ENCODE measurements at places on chromosomes 12 and 14.

- peak; percentile 58 for DNase-seq
These were observed 426.5 kb upstream of the OR4E1 start for GRCh38 chr14:22099942-22100763.

DNA sequence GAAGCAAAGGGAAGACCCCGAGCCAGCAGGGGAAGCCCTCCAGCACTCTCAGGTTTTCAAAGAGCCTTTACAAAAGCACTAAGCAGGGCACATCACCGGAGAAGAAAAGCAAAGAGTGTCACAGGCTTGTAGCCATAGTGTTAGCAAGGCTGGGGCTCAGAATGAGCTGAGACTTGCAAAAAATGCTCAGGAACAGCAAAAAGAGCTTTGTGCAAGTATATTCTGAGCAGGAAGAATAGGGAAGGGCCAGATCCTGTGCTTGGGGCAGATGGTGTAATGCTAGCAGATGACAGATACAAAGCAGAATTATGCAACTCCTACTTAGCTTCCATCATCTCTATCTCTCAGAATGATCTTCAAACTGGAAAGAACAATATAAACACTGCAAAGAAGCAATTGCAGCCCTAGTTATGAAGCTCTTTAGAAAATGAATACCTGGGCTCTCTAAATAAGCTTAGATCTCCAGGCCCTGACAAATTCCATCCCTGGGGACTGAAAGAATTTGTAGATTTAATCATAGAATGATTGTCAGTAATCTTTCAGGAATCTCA, 23.7 kb upstream of the PARP11 start:
- no peak for DNase-seq

- no peak for DNase-seq
These were observed 4.7 kb upstream of the C1R start for GRCh38 chr12:7096979-7097378.

- DNase-seq = no peak
These were observed 63.7 kb downstream of the TMEM117 start for GRCh38 chr12:43899574-43899973.

DNA sequence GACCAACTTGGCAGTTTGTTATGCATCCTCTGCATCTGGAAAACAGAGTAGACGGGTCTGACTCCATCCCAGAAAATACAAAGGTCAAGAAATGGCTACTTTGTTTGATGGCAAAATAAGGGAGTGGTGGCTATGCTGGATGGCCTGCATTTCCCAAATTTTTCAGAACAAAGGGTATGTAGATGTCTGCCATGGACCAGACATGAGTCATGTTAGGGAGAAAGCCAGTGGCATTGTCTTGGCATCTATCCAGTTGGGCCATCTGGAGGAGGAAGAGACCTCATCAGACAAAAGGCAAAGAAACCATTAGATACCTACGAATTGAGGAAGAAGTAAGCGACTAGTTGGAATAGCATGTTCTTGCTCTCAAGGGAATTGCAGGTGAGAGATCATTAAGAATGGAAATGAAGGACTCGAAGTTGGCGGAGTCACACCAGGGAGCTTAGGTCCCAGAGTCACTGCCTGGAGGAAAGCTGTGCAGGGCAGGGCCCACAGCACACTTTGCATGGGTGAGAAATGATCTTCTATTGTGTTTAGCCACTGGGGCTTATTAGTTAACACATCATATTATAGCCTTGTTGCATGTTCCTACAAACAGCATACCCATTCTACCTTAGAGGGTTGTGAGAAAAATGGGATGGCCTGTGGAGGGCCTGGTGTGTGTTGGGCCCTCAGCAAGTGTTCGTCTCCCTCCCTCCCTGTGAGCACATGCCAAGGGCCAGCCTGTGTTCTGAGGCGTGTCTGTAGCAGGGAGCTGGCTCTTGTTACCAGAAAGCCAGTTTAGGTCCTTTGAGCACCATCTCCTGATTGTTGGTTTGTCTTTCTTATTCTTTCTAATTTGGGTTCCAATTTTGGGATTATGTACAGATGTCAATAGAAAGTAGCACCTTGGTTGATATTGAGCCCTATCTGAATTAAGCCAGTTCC, 119.4 kb downstream of the KTN1 start:
- no peak for DNase-seq

- peak; percentile 75 for DNase-seq
These were observed 1.2 kb upstream of the RAN start for GRCh38 chr12:130870442-130871285.

DNA sequence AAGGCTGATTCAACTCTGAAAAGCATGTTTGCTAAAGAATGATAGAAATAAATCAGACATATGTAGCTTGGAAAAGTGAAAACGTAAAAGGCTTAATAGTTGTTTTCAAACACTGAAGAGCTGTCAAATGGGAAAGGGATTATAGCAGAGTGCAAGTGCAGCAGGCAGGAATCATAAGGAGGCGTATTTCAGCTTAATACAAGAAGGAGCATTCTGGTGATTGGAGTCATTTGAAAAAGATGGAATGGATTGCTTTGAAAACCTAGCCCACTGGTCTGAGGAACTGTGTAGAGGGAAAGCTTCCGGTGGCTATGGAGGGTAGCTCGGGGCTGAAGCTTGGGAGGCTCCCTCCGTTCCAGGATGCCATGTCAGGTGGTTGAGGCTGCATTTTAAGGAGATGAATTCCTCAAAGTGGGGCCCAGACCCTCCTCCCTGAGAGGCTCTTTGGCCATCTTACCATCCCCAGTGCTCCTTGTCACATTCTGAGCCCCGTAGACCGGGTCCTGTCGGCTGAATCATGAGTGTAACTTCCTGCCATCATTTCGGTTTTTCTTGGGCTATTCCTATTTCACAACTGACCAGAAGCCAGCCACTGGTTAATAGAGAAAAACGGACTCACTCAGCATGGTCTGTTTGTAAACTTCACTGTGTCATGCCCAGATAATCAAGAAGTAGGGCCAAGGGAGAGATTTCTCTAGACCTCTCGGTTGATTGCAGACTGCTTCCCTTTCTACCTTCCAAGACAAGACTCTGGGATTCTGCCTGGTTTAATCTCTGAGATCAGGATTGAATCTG, 6.5 kb downstream of the WNT5B start:
- no peak for DNase-seq

- no peak for DNase-seq
These were observed 57.7 kb downstream of the ADGRD1 start for GRCh38 chr12:131011165-131012079.

DNA sequence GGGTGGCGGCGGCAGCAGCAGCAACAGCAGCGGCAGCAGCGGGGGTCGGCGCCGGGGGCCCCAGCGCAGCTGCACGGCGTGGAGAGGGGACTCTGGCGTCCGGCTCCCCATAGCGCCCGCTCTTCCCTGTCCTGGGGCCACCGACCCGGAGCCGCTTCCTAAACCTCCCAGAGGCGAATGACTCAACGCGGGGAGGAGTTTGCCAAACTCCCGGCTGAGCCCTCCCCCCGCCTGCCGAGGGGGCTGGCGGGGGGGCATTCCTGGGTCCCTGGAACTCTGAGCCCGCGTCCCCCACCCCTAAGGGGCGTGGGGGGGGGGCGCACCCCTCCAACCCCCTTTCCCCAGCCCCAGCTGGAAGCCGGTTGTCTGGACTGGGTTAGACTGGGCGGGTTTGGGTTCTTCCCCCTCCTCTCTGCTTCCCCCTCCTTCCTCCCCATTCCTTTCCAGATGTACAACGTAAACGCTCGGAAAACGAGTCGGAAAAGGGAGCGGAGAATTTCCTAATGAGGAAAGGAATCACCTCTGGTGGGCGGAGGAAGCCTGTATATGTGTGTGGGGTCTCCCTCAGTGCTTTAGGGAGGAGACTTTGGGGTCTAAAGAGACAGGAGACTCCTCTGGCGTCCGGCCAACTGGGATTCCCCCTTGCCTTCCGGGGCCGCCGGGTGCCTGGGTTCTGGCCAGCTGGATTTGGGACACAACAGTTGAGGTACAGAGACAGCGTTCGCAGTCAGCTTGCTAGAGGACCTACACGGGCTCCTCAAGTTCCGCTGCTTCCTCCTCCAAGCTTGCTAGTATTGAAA, at the start of gene ITGA5:
Gene ITGA5, minus strand, starts transcription at position 179 of the 800 bp plus-strand sequence. Its CDS starts 68 bp downstream, at position 111.
- no peak for DNase-seq

DNA sequence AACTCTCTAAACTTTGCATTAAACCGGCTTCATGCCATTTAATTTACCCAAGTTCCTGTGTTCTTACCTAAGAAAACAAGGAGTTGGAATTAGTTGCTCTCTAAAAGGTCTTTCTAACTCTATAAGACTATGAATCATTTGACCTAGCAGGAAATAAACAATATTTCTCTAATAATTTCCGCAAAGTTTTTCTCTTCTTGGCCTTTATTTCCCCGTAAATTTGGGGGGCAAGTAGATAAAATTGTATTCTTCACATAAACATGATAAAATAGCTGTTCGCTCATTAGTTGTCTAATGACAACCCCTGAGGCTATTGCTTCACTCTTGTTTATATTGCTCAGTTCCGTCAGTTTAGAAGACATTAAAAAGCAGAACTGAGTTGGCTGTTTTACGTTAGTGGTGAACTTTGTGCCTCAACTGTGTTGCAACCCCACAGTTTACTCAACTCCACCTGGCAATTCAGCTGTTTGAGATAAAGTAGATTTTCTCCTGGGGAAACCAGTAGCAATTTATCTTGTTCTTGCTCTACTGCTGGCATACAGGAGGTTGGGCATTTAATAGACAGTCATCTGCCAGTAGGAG, 74.7 kb downstream of the BTG1 start:
- no peak for DNase-seq

DNA sequence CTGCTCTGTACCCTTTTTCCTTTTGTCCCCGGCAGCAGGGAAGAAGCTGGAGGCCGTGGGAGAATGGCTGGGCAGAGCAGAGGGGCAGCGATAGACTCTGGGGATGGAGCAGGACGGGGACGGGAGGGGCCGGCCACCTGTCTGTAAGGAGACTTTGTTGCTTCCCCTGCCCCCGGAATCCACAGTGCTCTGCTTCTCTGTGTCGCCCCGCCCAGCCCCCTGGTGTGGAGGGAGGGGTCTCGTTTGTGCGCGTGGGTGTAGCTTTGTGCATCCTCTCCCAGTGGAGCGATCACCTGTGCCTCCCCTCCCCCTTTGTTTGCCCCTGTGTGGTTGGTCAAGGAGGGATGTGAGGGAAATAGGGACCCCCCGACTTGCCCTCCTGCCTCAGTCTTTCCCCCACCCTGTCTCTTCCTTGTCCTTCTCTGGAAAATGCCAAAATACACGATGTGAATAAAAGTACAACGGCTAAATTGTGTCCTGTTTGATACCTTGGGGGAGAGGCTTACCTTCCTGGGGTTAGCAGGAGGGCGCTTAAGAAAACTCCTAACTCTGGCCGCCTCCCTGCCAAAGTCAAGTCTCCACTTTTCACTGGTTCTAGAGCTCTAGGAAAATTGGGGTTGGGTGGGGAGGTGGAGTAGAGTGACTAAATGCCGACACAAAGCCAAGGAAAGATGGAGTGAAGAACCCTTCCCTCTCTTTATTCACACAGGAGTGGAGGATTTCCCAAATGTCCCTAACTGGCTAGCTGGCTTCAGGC, 990 bp upstream of the TPI1 start:
- no peak for DNase-seq

GRCh38 chr14:104509673-104510072, 69.9 kb upstream of the C14orf180 start:
- DNase-seq = no peak

DNA sequence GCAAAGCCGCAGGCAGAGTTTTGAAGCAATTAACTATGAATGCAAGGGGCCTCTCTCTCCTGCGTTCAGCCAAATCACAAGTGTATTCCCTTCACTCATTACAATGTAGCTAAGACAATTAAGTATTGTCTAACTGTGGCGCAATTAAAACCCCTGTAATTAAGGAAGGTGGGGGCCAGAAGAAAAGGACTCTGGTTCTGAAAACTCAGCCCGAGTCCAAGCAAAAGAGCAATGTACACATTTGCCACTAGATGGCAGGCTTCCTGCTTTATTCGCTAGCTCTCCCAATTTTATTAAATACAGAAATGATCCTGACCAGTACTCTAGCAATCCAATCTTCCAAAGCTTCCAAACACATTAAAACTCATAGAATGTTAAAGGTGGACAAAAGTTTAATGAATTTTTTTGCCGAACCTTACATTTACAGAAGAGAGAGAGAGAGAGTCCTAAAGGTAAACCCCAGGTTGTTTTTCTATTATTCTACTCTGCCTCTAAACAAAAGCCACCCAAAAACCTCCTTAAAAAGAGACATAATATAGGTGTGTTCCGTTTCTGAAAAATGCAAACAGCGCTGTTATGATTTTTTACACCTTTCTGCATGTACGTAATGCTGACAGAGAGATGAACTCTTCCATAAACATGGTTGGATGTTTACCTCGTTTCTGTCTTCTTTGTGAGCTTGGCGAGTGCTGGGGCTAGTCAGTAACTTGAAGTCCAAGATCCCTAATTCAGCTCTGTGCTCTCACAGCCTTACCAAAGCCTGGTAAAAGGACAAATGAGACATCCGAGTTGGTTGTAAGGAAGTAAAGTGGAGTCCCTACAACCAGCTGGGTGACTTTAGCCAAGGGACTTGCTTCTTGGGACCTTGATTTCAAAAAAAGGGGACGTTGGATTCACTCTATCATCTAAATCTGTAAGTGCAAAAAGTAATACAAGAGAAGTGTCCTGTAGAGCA, 50.9 kb upstream of the VASH1 start:
- no peak for DNase-seq

- DNase-seq = no peak
These were observed 1236.5 kb downstream of the SLC16A7 start for GRCh38 chr12:60832290-60832689.

DNA sequence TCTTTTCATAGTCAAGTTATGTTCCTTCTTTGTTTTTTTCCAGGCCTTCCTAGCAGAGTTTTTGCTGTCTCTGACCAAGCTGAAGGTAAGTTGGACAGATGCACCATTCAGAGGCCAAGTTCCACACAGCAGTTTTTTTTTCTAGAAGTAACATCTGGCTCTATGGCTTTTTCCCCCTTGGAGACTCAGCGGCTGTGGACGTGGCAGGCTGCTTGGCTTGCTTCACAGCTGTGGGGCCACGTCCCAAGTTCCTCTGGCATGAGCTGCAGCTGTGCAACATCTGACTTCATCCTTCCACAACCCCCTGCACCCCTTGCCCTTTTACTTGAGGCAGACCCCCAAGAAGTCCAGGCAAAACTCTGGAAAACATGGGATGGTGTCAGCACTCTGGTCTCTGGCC, 24.2 kb upstream of the RHOJ start:
- no peak for DNase-seq

DNA sequence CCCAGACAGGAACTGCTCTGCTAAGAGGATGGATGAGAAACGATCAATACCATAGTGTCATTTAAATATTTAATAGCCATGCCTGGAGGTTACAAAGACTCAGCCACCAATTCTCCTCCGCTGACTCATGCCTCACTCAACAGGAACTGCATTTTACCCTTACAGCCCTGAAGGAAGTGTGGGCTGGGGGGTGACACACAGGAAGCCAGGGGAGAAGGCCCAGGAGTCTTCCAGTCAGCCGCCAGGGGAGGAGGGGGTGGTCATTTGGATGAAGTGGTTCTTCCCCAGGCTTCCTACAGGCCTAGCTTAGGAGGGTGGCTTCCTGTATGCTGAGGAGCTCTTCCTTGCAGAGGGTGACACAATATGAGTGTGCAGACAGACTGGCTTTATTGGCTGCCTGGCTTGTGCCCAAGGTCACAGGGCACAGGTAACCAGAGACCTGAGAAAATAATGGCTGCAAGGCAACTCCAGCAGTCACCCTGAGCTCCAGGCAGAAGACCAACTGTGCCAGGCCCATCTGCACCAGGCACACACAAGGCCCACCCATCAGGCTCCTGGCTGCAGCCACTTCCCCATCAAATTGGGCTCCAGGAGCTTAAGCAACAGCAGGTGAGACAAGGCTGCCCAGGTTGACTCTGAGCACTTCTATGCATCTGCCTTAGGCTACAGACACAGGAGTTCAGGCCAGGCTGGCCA, 30.6 kb upstream of the RPLP0 start:
- peak; percentile 78 for DNase-seq

GRCh38 chr12:56087220-56087619, 7.3 kb downstream of the ERBB3 start:
- DNase-seq = no peak

Measured in epithelial cell of prostate (primary cell).